ENCODE measurements at places on chromosomes 1 and 21.

GRCh38 chr1:186997877-186998276 is 169.1 kb downstream of the PLA2G4A start:
- DNase-seq: no peak

GRCh38 chr1:41282679-41283317 is 40.7 kb upstream of the SCMH1 start:
- no peak for DNase-seq

- DNase-seq: no peak
These were observed 45.7 kb downstream of the PAX7 start for GRCh38 chr1:18676332-18676781.

GRCh38 chr1:27379564-27380122 is 3.5 kb downstream of the CD164L2 start:
- no peak for DNase-seq

GRCh38 chr1:204360314-204360713 is 585 bp upstream of the PLEKHA6 start:
- no peak for DNase-seq

DNA sequence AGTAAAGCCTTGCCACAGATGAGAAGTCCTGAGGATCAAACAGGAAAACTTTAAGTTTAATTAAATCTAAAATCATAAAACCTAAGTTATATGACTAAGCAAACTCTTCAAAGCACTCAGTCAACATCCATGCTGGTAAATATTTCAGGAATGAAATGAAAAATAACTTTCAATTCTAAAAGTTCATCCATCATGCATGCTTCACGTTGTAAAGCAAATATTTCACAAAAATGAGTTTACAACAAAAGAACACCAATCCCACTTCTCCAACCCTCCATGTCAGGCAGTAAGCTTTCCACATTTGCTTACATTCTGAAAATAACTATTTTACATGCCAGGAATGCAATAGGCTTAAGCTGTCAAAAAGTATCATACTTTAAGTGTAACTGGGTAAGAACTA is 16.8 kb downstream of the APP start:
- no peak for DNase-seq

DNA sequence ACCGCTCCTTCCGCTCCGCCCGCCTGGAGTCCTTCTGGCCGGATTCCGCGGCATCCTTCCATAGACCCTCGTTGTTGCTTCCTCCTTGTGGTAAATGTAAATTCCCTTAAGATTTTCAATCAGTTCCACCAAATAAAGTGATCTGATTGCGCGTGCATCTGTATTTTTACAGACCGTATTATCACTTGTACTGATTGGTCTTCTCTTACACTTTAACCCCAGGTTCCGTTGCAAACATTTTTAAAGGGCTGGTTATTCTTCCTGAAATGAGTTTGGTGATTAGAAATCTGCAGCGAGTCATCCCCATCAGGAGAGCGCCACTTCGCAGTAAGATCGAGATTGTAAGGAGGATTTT is 483 bp downstream of the YBEY start:
- peak; percentile 42 for DNase-seq

DNA sequence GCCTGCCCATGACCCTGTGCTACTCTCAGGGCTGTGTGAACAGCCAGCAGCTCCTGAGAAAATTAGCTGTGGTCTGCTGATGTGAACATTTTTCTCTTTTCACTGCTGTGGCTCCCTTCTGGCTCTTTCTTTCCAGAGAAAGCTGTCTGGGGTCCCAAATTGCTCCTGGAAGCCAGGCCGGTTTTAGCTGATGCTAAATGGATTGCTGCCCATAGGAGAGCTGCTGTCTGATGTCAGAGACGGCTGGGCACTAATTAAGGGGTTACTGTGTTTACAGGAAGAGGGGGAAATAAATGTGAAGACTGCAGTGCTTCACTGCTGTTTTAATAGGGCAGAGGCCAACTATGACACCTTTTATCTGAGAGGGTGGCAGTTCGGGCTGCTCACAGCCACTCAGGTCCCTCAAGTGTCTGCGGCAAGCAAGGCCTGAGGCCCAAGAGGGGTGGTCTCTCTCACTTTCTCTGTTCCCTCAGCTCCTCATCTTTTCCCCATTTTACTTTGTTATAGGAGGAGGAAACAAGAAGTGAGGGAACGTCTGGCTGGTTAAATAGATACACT is 106.0 kb upstream of the GNG12 start:
- no peak for DNase-seq

DNA sequence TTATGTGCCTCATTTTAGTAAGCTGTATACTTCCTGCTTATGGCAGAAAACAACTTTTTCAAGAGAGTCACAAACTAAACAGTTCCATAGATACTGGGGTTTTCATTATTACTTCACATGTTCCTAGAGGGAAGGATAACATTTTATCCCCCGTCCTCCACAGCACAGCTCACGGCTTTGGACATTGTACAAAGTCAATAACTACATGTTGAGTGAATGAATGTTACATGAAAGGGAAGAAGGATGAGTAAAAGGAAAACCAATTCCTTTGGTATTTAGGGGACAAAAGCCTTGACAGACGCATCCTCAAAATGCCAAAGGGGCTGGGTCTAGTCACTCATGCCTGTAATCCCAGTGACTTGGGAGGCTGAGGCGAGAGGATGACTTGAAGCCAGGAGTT is 14.8 kb downstream of the PI4KB start:
- DNase-seq: no peak

- no peak for DNase-seq
These were observed 29.1 kb downstream of the SKI start for GRCh38 chr1:2257245-2257627.

DNA sequence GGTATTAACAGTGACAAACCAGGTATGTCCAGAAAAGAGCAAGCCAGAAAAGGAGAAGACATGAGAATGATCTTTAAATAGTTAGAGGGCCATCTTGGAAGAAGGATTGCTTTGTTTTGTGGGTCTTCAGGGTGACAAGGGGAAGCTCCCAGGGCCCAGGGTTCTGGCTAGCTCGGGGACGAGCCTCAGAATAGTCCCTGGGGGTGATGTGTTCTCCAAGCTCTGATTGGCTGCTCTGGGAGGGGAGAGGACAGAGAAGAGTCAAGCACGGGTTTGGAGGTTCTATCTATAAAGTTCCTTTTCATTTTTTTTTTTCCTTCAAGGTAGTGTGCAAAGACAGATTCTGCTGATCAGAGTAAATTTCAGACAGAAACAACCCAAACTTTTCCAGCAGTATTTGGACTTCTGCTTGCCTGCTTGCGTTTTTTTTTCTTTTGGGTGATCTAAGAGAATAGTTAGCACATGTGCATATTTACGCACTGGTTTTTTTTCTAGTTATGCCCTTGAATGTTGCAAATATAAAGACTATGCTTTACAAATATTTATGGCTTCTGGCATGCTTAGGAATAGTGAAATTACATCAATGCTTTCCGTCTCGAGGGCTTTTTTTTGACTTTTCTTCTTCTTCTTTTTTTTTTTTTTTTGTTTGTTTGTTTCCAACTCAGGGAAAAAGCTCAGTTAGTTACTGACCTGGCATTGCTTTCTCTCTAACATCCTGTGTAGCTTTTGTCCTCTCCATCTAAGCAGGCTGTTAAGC is 59.7 kb downstream of the ROR1 start:
- DNase-seq: no peak

- DNase-seq: no peak
These were observed 43.9 kb upstream of the COL6A2 start for GRCh38 chr21:46054031-46054430.

- DNase-seq: no peak
These were observed 137.3 kb downstream of the ZSCAN20 start for GRCh38 chr1:33609739-33610138.

- no peak for DNase-seq
These were observed 4.0 kb downstream of the CYP4A11 start for GRCh38 chr1:46937270-46937669.

GRCh38 chr1:78645723-78646122 is 3.9 kb upstream of the IFI44 start:
- DNase-seq: no peak

DNA sequence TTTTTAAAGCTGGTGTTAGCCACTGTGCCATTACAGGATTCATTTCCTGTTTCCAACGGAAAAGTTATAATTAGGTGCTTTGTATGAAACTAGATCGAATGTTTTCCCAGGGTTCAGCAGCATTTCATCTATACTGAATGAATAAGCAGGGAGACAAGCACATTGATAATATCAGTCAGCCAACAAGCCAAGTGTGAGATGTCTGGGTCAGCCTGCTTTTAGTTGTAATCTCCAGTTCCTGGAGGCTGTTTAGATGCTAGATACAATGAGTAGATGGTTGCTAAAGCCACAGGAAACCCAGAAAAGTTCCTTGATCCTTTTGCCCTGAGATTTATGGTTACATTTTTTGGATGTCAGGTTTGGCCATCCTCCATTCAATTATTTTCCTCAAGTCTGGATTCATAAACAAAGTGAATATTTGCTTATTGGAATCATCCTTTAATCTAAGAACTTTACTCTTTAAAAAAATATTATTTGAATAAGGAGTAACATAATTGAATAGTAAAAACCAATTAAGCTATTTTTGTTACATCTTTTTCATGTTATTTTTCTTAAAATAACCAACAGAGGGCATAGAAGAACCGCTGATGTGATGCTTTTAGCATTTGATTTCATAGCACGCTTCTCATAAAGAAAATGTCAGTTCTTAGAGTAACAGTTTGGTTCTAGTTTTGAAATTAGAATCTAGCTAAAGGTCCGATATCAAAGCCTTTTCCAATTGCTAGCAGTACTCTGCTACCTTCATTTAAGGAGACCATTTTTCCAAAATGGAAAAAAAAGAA is 76.6 kb downstream of the HSPA13 start:
- DNase-seq: no peak

DNA sequence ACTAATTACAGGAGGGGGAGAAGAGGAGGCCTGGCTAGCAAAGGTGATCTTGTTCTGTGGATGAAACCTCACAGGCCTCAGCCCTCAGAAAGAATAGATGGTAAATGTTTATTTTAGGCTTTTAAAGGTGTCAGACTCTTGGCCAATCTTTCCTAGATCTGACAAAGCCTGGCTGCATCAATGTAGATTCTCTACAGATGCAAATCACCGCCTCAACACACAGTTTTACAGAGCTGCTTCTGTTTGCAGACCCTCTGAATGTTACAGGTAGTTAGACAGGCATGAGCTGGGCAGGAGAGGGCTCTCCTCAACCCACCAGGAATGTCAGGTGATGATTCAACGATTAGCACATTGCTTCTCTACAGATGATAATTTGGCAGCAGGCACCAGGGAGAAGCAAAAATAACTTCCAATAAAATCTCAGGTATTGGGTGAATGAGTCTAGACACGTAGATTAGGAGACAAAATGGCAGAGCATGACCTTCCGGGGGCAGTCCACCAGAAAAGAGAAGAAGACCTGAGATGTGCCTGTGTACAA is 105.4 kb upstream of the VANGL1 start:
- no peak for DNase-seq

GRCh38 chr1:228197555-228198147 is 10.2 kb upstream of the OBSCN start:
- no peak for DNase-seq

GRCh38 chr1:119288751-119289150 is 79.8 kb upstream of the HAO2 start:
- DNase-seq: no peak

DNA sequence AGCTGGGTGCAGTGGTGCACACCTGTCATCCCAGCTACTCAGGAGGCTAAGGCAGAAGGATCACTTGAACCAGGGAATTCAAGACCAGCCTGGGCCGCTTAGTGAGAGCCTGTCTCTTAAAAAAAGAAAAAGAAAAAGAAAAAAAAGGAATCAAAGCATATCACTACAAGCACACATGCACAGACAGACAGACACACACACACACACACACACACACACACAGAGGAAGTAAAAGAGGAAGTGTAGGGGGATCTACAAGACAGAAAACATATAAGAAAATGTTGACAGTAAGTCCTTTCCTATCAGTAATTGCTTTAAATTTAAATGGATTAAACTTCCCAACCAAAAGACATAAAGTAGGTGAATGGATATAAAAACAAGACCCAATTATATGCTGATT is 180.3 kb downstream of the FAF1 start:
- no peak for DNase-seq

GRCh38 chr1:151888972-151889570 is 20.2 kb downstream of the THEM4 start:
- no peak for DNase-seq

- DNase-seq: no peak
These were observed 28.0 kb downstream of the MACO1 start for GRCh38 chr1:25458541-25459298.

GRCh38 chr1:42163536-42164503 is 725 bp downstream of the GUCA2A start:
- no peak for DNase-seq

- no peak for DNase-seq
These were observed 109.6 kb downstream of the NOS1AP start for GRCh38 chr1:162179121-162179520.

- no peak for DNase-seq
These were observed 29.6 kb downstream of the NHLH2 start for GRCh38 chr1:115811140-115811828.

DNA sequence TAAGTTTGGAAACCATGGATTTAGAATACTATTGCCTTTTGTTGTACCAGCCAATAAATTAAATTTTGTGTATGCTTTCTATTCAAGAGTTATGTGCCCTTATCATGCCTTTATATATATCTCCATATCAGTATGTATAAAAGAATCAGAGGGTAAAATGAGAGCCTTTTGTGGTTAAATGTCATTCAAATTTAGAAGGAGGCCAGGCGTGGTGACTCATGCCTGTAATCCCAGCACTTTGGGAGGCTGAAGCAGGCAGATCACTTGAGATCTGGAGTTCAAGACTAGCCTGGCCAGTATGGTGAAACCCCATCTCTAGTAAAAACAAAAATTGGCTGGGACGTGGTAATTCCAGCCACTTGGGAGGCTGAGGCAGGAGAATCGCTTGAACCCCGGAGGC is 88.9 kb downstream of the XPR1 start:
- no peak for DNase-seq

DNA sequence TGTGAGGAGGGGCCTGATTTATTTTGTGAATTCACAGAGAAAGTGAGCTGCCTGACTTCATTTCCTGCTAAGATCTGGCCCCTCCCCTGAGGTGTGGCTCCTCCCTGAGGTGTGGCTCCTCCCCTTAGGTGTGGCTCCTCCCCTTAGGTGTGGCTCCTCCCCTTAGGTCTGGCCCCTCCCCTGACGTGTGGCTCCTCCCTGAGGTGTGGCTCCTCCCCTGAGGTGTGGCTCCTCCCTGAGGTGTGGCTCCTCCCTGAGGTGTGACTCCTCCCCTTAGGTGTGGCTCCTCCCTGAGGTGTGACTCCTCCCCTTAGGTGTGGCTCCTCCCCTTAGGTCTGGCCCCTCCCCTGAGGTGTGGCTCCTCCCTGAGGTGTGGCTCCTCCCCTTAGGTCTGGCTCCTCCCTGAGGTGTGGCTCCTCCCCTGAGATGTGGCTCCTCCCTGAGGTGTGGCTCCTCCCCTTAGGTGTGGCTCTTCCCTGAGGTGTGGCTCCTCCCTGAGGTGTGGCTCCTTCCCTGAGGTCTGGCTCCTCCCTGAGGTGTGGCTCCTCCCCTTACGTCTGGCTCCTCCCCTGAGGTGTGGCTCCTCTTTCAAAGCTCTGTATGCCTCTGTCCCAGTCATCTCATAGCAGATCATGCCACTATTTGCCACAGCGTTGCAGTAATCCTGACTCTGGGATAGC is 26.9 kb upstream of the LRRC3 start:
- DNase-seq: no peak
